ENCODE measurements at places on chromosomes 13 and 19.

DNA sequence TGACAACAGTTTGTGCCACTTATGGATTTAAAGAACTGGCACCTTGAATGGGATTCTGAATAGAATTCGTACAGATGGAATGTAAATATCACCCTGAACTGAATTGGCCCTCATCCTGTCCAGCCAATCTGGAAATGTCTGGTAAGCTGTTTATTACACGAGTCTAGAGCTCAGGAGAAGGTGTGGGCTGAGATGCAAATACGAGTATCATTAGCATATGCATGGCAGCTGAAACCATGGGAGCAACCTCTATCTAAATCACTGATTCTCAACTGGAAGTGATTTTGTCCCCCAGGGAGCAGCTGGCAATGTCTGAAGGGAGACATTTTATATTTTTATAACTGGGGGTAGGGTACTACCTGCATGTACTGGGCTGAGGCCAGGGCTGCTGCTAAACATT is 15.6 kb upstream of the VWA8 start:
- no peak for ATAC-seq

DNA sequence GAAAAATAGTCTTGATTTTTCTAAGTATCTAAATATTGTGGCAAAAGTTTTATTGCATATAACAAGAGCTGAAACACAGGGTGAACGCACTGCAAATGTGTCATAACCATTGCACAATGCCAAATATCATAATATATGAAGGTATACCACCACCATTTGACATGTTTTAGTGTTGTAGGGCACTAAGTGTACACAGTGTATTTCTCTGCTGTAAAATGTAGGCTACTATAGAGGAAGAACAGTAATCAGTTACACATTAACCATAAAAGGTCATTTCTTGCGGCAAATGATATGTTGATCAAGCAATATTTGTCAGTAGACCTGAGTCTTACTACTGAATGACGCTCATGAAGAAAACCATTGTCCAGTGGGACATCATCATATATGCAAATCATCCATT is 18.3 kb upstream of the KLF5 start:
- ATAC-seq: no peak

GRCh38 chr19:16969135-16969534 is 57.5 kb downstream of the CPAMD8 start:
- no peak for ATAC-seq

DNA sequence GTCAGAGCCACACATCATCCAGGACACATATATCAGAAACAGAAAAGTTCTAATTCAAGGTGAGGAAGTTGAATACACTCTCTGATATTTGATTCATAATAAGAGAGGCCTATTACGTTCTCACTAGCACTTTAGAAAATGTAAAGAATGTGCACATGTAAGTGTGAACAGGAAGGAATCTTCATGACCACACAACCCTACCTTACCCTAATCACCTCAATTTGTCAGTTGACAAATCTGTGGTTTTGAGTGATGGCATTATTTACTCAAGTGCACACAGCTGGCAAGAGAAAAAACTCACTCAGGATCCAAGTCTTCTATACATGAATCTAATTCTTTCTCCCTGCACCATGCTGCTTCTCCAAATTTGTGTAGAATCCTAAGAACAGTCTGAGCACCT is 445.8 kb downstream of the SUCLA2 start:
- no peak for ATAC-seq
